Activated CD4-positive, alpha-beta memory T cell treated with anti-CD3 and anti-CD28 coated beads for 36 hours (primary cell): ENCODE measurements at places on chromosomes 6 and 20. TPM values are rescaled to one million over a fixed set of nuclear protein-coding genes. Genes with fewer than 3 reads are reported as not detected.

The AK9 gene
- total RNA-seq = 2.2 TPM

The TMEM170B gene
- total RNA-seq = 1.1 TPM

The PEX7 gene
- total RNA-seq = 5.4 TPM

The TNF gene
- 165 TPM for total RNA-seq

The SCRT2 gene
- not detected for total RNA-seq

The ULBP1 gene
- 2.2 TPM for total RNA-seq

The NKAPL gene
- not detected for total RNA-seq

The ATP6V1G2 gene
- 1.6 TPM for total RNA-seq

DNA sequence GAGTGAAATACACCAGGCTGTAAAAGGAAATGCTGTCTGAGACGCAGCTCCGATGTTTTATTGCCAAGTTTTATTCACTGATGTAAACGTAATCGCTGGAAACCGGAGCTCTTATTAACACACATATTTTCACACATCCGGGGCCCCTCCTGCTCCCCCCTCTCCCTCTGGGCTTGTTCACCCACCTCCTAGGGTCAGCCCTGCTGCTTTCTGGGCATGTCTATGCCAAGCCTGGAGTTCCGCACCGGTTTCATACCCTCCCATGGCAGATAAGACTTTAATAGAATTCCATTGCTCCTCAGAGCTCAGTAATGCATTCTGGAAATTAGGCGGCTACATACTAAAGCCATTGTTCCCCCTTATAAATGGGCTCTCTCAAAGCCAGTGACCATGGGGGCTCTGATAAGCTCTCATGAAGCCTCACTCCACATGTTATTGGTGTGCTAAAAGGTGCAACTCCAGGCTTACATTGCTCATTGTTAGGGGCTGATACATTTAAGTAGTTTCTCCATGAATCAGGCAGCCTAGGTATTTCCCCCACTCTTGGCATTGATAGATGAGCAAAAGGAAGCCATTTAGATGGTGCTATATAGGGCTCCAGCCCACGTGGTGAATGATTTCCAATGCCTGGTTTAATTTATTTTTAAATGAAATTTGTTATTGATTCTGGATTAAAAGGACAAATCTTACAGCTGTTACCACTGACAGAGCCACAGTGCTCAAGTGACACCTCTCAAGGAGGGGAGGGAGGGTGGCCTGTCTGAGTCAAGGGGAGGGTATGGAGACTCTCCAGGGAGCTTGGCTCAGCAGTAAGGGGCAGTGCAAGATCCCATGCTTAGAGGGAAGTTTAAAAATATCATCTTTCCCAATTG lies 4.5 kb upstream of the VSTM2L start:
- H3K27ac ChIP-seq = no peak overlapping the region
- H3K36me3 ChIP-seq = peaks cover 2% of the 10 kb centered on the region
- peak; percentile 19 for DNase-seq
- H3K27me3 ChIP-seq = peaks cover 28% of the 10 kb centered on the region
- H3K4me1 ChIP-seq = peaks cover 8% of the 10 kb centered on the region
- H3K4me3 ChIP-seq = no peak overlapping the region

- H3K4me3 ChIP-seq = no peak overlapping the region
- no peaks in the 10 kb centered on the region for H3K36me3 ChIP-seq
- DNase-seq = no peak
- no peak overlapping the region for H3K27ac ChIP-seq
- H3K4me1 ChIP-seq = peaks cover 6% of the 10 kb centered on the region
These were observed 137.8 kb downstream of the MYB start for GRCh38 chr6:135318738-135319469.

GRCh38 chr6:128519132-128519930 lies 1.1 kb downstream of the PTPRK start:
- DNase-seq = peak; percentile 36
- peak overlapping the region; percentile 85 for H3K4me3 ChIP-seq
- peaks cover 9% of the 10 kb centered on the region for H3K4me1 ChIP-seq
- H3K36me3 ChIP-seq = no peaks in the 10 kb centered on the region
- peaks cover 51% of the 10 kb centered on the region for H3K27me3 ChIP-seq
- H3K27ac ChIP-seq = no peak overlapping the region

DNA sequence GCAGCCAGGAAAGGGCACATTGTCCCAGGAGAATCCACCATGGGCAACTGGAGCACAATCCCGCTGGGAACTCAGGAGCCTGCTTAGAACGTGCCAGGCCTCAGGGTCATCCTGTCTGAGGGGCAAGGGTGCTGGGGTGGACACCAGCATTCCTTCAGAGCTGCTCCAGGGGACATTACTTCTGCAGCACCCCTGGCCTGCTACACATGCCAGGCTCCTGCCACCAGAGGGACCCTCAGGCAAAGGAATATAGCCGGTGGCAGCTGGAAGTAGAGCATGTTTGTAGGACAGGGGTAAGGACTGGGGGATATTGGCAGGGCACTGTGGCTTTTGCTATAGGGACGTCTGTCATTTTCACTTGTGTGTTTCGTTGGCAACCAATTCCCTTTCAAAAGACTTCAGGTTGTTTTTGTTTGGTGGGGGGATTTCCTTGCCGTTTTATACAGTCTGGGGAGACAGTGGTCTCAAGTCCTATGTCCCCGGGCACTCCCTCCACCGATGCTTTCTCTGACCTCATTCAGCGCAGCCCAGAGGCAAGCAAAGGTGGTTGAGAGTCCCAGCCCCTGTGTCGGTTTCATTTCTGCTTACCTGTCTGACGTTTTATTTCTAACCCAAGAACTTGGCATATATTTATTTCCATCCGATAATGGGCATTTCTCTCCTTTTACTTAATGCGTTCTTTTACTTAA lies 130.8 kb downstream of the JPH2 start:
- H3K4me3 ChIP-seq = no peak overlapping the region
- no peaks in the 10 kb centered on the region for H3K27me3 ChIP-seq
- peaks cover 7% of the 10 kb centered on the region for H3K4me1 ChIP-seq
- no peak overlapping the region for H3K27ac ChIP-seq
- DNase-seq = peak; percentile 58

GRCh38 chr6:36641543-36641942 lies 37.0 kb upstream of the CDKN1A start:
- H3K4me1 ChIP-seq = no peaks in the 10 kb centered on the region
- no peak overlapping the region for H3K4me3 ChIP-seq
- no peak for DNase-seq
- no peaks in the 10 kb centered on the region for H3K36me3 ChIP-seq

- no peaks in the 10 kb centered on the region for H3K27me3 ChIP-seq
- no peak for DNase-seq
These were observed 4.6 kb upstream of the REV3L start for GRCh38 chr6:111487661-111488060.

GRCh38 chr6:144932621-144933020 lies 647.5 kb downstream of the UTRN start:
- DNase-seq = no peak
- H3K4me1 ChIP-seq = no peaks in the 10 kb centered on the region
- H3K36me3 ChIP-seq = no peaks in the 10 kb centered on the region
- H3K27ac ChIP-seq = no peak overlapping the region
- H3K27me3 ChIP-seq = no peaks in the 10 kb centered on the region

DNA sequence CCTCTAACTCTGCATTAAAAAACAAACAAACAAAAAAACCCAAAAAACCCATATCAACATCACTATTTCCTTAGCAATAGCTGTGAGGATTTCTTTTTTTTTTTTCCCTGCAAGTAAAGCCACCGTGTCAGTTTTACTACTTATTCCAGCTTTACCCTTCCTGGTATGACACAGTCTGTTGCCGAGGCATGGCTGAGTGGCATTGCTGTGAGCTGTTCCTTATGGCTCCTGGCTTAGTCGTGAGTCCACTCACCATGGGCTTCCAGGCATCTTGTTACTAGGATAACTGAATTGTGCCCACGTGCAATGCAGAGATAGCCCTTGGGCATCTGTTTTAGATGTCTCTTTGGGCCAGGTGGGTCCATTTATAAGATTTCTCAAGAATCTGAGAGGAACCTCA lies 84.8 kb downstream of the LRRC1 start:
- peaks cover 4% of the 10 kb centered on the region for H3K36me3 ChIP-seq
- no peaks in the 10 kb centered on the region for H3K4me1 ChIP-seq
- H3K27ac ChIP-seq = no peak overlapping the region

DNA sequence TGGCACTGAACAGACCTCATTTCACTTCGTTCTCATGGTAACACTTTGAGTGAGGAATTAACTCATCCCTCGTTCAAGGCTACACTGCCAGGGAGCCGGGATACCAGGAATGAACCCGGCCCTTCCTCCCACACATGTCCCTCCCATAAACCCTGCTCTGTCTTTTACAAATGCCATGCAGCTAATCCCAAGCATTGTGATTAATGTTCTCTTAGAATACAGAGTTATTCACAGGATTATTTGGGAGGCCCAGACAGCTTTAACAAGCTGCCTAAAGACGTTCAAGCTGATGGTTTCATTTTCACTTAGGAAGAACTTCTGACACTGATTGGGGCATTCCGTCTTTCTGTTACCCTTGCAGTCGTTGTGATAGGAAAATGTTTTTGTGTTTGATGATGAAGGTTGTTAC lies 42.5 kb upstream of the CD83 start:
- peak overlapping the region; percentile 81 for H3K27ac ChIP-seq
- H3K27me3 ChIP-seq = no peaks in the 10 kb centered on the region
- no peaks in the 10 kb centered on the region for H3K36me3 ChIP-seq
- DNase-seq = no peak
- H3K4me1 ChIP-seq = peaks cover 56% of the 10 kb centered on the region

DNA sequence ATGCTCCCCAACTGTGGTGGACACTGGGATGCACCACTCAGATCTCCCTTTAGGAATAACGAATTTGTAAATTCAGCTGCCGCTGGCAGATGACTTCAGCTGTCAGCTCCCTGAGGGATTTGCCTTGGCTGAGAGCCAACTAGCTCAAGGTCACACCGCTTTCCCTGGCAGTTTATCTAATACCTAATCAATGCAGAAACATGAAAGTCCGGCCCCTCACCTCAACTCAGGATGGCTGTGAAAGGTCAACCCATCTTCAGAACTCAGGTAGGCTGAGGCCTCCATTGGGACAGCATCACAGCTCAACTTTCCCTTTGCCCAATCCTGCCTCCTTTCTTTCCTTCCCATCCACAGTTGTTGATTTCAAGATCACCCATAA lies 22.8 kb upstream of the SCGN start:
- H3K36me3 ChIP-seq = no peaks in the 10 kb centered on the region
- H3K4me1 ChIP-seq = no peaks in the 10 kb centered on the region
- no peak overlapping the region for H3K4me3 ChIP-seq
- no peak overlapping the region for H3K27ac ChIP-seq

- peak overlapping the region; percentile 93 for H3K27ac ChIP-seq
- peak; percentile 62 for DNase-seq
- peak overlapping the region; percentile 92 for H3K4me3 ChIP-seq
- no peaks in the 10 kb centered on the region for H3K27me3 ChIP-seq
- H3K4me1 ChIP-seq = peaks cover 58% of the 10 kb centered on the region
These were observed 533 bp downstream of the ZFAND3 start for GRCh38 chr6:37819802-37820717.

- H3K4me1 ChIP-seq = peaks cover 9% of the 10 kb centered on the region
- no peak overlapping the region for H3K27ac ChIP-seq
- no peaks in the 10 kb centered on the region for H3K27me3 ChIP-seq
- no peaks in the 10 kb centered on the region for H3K36me3 ChIP-seq
These were observed 73.1 kb downstream of the PLEKHG1 start for GRCh38 chr6:150672800-150673199.

- no peaks in the 10 kb centered on the region for H3K4me1 ChIP-seq
- H3K4me3 ChIP-seq = no peak overlapping the region
- H3K27me3 ChIP-seq = peaks cover 12% of the 10 kb centered on the region
- DNase-seq = no peak
- no peak overlapping the region for H3K27ac ChIP-seq
These were observed 186.5 kb upstream of the TSHZ2 start for GRCh38 chr20:52785679-52786078.

- no peak for DNase-seq
- no peaks in the 10 kb centered on the region for H3K4me1 ChIP-seq
- H3K27me3 ChIP-seq = peaks cover 27% of the 10 kb centered on the region
- no peaks in the 10 kb centered on the region for H3K36me3 ChIP-seq
- no peak overlapping the region for H3K4me3 ChIP-seq
- no peak overlapping the region for H3K27ac ChIP-seq
These were observed 6.2 kb downstream of the JPH2 start for GRCh38 chr20:44180814-44181213.

GRCh38 chr6:87682310-87682709 lies 19.7 kb downstream of the AKIRIN2 start:
- peaks cover 27% of the 10 kb centered on the region for H3K36me3 ChIP-seq
- peak overlapping the region; percentile 46 for H3K27ac ChIP-seq
- no peak overlapping the region for H3K4me3 ChIP-seq
- DNase-seq = no peak
- no peaks in the 10 kb centered on the region for H3K27me3 ChIP-seq
- H3K4me1 ChIP-seq = peaks cover 67% of the 10 kb centered on the region

DNA sequence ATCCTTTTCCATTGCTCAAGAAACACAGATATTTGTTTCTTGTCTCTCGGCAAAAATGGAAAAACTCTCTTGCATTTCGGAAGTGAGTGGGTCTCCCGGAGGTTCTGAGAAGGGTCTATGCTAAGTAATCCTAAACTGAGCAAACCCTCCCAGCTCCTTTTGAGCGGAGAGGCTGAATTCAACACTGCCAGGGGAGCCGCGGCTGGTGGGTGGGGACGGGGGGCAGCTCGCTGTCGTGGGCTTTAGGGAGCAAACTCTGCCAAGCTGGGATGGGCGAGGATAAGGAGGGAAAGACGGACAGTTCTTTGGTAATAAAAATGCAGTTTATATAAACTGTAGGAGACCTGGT lies 211.4 kb downstream of the FOXC1 start:
- H3K4me1 ChIP-seq = no peaks in the 10 kb centered on the region
- H3K27me3 ChIP-seq = no peaks in the 10 kb centered on the region
- H3K4me3 ChIP-seq = no peak overlapping the region
- DNase-seq = no peak

- peaks cover 9% of the 10 kb centered on the region for H3K4me1 ChIP-seq
- H3K4me3 ChIP-seq = no peak overlapping the region
- no peak for DNase-seq
These were observed 462.5 kb downstream of the CDH26 start for GRCh38 chr20:60420676-60421229.

DNA sequence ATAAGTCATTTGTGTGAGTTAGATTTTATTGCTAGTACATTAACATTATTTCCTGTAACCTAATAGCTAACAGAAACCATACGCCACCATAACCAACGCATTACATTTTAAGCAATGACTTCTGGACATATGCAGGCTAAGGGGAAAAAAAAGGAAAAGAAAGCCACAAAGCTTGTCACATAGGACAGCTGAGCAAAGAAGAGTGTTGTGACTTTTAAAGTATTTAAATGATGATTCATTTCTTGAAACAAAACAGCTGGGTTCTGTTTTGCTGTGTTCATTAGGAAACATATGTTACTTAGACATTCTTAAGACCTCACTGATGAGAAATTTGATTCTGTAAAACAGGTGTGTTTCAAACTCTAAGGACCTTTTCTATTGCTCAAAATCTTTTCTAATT lies 171.4 kb downstream of the COL9A1 start:
- no peaks in the 10 kb centered on the region for H3K36me3 ChIP-seq
- DNase-seq = no peak
- no peak overlapping the region for H3K27ac ChIP-seq

GRCh38 chr6:131838051-131838450 lies 30.2 kb downstream of the ENPP1 start:
- no peaks in the 10 kb centered on the region for H3K36me3 ChIP-seq
- no peak for DNase-seq
- no peak overlapping the region for H3K27ac ChIP-seq
- peaks cover 9% of the 10 kb centered on the region for H3K27me3 ChIP-seq
- no peaks in the 10 kb centered on the region for H3K4me1 ChIP-seq
